ENCODE measurements at places on chromosomes 2 and 18.

DNA sequence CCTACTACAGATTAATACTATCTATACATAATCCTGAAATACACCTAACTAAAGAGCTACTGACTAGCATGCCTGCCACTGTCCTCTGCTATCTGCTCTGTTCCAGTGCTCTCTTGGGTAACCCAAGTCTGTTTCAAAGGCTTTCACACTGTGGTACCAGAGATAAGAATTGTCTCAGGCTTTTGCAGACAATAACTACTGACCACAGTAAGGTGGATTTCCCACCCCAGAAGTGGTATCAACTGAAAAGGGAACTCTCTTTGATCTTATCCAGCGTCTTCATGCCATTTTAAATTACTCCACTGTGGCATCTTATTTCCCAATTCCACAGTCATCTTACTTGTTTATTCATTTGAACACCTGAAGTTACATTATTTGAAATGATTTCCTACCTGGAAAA, 190.2 kb downstream of the IKZF2 start:
- no peak for DNase-seq

DNA sequence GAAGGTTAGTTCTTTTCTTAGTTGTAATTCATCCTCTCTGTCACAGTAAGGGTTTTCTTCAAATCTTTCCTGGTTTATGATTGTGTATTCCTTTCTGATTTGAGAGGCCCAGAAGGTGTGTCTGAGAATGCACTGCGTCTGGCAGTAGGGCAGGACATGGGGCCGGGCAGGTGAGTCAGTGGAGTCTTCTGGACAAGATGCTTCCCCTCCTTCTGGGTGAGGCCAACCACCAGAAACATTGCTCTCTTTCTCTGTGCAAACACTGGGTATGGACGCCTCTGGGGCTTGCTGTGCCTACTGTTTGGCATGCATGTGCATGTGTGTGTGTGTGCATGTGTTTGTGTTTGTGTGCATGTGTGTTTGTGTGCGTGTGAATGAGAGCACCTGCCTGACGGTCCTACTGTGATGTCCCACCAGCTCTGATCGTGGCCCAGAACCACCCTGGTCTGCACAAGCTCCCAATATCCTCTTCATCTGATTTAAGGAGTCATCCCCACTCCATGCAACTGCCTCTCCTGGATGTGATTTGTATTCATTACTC, 93.2 kb upstream of the DLX2 start:
- no peak for DNase-seq

GRCh38 chr18:62396381-62396780, 71.3 kb downstream of the TNFRSF11A start:
- DNase-seq = no peak

GRCh38 chr2:144503242-144503641, 16.7 kb downstream of the ZEB2 start:
- no peak for DNase-seq

GRCh38 chr2:159032146-159032545, 63.7 kb downstream of the TANC1 start:
- no peak for DNase-seq

- no peak for DNase-seq
These were observed 37.0 kb upstream of the METTL21A start for GRCh38 chr2:207662203-207662602.

DNA sequence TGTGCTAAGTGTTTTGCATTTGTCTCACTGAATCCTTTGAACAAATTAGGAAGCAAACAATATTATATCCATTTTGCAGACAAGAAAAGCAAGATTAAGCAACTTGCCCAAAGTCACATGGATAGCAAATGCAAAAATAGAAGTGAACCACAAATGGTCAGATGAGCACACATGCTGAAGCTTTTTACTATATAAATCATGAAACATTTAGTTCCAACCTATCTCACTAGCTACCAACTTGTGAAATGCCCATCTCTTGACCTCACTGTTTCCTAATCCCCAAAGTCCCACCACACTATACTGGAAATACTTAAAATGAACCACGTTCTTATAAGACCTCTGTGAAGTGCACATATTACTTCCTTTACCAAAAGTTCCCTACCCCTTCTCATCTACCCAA, 380.5 kb downstream of the ERBB4 start:
- no peak for DNase-seq

GRCh38 chr2:233049194-233049761, 10.9 kb upstream of the INPP5D start:
- no peak for DNase-seq

GRCh38 chr18:40534723-40535122, 1420.3 kb upstream of the PIK3C3 start:
- peak; percentile 10 for DNase-seq

DNA sequence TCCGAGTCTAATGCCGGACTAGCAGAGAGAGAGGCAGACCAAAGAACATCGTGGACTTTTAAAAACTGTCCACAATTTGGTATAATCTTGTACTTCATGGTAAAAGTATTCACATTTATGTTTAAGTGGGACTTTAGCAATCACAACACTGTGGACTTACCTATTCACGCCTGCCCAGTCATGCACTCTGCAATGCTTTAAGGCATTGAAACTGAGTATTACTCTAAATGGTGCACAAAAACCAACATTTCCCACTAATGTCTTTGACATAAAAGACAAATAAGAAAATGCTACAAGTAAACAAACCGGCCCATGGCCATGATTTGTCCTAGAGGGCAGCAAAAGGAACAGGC, 91.3 kb downstream of the ACVR1 start:
- no peak for DNase-seq

DNA sequence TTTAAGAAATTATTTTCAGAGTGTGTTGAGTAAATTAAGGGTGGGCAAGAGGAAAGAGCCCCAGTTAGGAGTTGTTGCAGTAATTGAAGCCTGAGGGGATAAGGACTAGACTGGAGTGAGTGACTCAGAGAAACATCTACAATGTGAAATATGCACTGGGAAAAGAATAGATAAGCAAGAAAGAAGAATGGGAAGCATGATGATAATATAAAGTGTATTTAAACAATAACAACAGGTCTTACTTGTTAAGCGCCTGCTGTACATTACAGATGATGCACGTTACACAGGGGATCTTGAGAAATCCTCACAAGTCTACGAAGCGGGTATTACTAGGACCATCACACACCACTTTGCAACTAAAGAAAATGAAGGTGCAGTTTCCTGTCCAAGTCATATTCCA, 73.6 kb upstream of the STK17B start:
- no peak for DNase-seq

DNA sequence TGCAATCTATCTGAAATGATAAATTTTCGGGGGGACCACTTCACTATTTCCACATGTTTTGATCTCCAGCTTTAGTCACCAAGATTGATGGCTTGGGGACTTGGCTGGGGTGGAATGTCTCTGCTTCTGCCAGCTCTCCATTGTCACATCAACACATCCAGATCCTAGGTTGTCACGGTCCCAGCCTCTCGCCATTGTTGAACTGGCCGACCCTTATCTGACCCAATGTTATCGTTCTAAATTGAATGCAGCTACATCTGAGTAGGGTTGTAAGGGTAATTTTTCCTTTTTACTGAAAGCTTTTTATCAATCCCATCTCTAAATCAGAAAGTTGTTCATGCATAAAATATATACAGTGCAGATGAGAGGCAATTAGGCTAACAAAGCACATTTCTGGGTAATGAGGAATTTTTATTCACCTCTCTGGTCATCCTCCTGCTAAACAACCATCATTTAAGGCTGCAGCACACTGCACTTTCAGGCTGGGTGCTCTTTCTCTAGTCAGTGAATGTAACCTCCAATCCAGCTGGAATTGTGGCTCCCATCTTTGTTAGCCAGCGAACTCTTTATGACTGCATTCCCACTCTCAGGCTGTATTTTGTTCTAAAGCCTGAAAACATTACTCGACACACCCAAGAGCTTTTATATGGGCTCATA, 128.2 kb downstream of the COL4A4 start:
- no peak for DNase-seq

DNA sequence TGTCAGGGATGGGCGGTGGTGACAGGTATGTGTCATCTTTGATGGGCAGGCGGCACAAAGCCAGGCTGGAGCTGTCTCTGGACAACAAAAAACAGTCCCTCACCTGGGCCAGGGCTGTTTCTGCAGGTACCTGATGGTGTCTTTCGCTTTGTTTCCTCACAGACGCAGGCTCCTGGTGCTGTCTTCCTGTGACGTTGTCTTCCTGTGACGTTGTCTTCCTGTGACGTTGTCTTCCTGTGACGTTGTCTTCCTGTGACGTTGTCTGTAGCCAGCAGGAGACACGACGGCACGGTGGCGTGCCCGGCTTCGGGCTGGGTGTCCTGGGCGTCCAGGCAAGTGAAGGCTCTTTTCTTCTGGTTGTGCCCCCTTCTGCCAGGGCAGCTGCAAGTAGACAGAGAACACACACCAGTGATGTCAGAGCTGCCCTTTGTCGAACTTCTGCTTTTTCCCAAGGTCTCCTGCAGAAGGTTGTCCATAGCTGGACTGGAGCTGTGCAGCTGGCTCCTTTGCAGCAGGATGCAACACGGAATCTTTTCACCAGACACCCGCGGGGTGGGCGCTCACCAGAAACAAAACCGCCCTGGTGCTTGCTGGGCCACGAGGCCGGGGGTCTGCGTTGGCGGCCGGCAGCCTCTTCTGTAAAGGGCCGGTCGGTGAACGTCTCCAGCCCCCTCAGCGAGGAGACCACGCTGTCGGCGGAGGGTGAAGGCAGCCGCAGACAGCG, 21.1 kb downstream of the GPR35 start:
- DNase-seq = no peak

DNA sequence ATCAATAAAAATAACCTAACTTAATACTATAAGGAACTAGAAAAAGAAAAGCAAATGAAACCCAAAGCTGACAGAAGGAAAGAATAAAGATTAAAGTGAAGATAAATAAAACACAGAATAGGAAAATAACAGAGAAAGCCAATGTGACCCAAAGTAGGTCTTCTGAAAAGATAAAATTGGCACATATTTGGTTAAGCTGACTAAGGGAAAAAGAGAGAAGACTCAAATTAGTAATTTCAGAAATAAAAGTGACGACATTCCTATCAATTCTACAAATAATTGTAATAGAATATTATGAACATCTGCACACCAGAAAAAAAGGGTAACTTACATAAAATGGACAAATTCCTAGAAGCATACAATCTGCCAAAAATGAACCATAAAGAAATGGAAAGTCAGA, 30.2 kb downstream of the ROCK1 start:
- no peak for DNase-seq

GRCh38 chr2:26575836-26576564, 65.2 kb downstream of the CIB4 start:
- DNase-seq = no peak

DNA sequence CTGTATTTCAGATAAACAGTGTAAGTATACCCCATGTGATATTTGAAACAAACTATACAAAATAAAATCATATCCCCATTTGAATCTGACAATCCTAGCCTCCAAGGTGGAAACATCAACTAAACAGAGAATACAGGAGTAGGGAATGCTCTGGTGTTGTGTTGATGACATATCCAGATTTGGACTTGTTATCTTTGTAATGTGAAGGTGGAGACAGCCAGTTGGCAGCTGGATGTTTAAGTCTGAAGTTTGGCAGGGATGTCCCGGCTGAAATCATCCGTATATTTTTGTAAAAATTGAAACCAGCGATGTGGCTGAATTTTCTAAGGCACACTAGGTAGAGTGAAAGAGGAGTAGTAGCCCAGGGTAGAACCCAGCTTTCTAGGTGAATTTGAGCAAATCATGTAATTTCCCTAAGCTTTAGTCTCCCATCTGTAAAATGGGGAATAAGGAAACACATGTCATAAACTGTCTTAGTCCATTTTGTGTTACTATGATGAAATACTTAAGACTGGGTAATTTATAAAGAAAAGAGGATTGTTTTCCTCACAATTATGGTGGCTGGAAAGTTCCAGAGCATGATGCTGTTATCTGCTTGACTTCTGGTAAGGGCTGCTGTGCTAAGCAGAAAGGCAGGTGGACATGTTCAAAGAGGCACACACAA, 246.6 kb upstream of the APCDD1 start:
- DNase-seq = no peak

DNA sequence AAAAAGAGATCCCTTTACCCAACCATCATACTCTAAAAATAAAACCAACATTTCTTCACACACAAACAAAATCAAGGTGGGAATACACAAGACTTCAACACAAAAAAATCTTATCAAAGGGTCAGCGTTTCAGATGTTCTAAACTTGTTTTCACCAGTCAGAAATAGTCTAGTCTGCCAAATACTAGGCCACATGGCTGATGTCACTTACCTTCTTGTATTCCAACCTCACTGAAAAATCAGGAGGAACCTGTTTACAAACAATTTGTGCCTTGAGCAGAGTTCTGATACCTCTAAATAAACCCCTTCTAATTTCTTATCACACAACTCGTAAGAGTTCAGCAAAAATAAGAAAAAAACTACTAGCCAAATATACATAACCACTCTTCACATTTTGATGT, 20.1 kb downstream of the FEZ2 start:
- DNase-seq = no peak

DNA sequence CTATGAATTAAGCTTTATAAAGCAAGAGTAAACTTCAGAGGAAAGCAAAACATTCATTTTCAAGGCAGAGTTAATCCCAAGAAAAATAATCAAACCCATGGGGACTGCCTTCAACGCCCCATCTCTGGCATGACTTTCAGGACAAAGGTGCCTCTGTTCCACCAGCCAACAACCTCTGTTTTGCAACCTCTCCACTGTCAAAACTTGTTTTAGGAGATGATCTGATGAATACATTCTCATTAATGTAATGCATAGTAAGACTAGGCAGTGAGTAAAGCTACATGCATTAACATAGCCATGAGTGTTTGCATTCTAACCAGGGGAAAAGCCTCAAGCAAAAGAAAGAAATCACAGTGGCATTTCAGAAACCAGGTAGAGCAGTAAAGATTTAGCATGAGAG, 357.0 kb downstream of the FBXO15 start:
- DNase-seq = no peak

DNA sequence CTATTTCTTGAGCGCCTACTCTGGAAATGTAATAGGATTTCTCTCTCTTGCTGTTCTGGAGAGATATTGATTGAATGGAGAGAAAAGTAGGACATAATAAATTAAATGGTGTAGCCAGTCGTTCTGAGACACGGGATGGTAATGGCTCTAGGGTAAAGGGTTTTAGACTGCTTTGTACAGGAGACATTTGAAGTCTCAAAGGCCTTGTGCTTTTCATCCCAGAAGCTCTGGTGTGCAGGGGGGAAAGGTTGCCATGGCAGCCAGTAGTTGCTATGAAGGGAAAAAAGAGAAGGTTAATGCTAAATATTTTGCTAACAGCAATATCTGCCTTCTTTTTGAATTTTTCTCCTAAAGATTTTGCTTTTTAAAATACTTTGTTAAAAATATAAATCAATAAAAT, 359.3 kb downstream of the RIT2 start:
- no peak for DNase-seq

All from fibroblast of skin of abdomen (primary cell).